ENCODE measurements at places on chromosomes 3 and 15.

DNA sequence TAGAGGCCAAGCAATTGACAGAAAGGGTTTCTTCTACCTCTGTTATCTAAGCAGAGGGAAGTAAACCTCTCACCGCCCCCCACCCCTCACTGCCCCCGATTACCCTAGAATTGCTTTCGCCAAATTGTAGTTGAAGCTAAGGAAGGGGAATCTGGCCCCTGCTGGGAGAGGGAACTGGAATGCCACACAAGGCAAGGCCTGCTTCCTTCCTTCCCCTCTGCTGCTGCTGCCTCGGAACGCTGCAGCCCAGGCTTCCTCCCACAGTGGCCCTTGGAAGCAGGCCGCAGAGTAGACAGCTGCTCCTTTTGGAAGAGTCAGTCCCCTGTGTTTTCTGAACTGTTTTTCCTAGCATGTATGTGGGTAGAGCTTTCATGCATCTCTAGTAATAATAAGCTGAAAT lies 21.6 kb downstream of the RLBP1 start:
- no peak for DNase-seq

- no peak for DNase-seq
Measured at GRCh38 chr3:49647741-49648140, 26.4 kb upstream of the APEH start.

DNA sequence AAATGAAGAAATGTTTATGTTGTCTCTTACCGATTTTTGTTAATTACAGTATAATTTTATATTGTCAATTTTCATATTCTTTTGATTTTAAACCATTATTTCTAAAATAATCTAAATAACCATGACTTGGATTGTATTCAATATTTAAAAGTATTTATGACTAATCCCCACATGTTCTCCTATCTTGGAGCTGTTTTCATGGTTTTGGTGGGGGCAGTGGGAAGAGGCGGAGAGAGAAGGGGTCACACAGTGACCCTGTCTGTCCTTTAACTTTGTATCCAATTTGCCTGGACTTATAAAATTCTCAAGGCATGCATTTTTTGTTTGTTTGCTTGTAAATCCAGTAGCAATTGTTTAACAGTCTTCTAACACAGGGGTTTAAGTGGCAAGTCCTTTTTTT lies 407.4 kb downstream of the NTRK3 start:
- DNase-seq = no peak

DNA sequence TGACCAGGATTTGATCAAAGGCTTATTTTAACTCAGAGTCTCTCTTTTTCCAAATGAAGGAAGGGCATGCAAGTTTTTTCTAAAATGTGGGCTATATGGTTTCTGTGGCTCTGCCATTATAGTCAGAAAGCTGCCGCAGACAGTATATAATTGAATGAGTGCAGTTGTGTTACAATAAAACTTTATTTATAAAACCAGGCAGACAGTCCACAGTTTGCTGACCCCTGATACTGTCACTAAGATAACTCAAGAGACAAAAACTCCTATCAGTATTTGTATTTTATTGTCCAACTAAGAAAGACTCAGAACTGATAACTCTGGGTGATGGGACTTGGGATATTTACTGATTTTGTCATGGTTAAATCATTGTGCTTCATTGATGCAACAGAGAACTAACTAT lies 4.9 kb downstream of the ALDH1A2 start:
- no peak for DNase-seq
